ENCODE measurements at places on chromosomes 13 and 19.
A peak's percentile ranks its signal among the peaks of the same experiment; 100 is the strongest.

DNA sequence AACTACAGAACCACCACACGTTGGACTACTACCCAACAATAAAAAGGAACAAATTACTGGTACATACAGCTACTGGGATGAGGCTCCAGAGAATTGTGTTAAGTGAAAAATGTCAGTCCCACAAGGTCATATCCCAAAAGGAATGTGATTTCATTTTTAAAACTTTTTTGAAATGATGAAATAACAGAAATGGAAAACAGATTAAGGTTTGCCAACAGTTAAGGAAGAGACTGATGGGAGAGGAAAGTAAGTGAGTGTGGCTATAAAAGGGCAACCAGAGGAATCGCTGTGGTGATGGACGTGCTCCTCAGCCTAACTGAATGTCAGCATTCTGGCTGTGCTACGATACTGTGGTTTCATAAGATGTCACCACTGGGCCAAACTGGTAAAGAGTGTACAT is 512.8 kb downstream of the UQCRFS1 start:
- no peak for DNase-seq

DNA sequence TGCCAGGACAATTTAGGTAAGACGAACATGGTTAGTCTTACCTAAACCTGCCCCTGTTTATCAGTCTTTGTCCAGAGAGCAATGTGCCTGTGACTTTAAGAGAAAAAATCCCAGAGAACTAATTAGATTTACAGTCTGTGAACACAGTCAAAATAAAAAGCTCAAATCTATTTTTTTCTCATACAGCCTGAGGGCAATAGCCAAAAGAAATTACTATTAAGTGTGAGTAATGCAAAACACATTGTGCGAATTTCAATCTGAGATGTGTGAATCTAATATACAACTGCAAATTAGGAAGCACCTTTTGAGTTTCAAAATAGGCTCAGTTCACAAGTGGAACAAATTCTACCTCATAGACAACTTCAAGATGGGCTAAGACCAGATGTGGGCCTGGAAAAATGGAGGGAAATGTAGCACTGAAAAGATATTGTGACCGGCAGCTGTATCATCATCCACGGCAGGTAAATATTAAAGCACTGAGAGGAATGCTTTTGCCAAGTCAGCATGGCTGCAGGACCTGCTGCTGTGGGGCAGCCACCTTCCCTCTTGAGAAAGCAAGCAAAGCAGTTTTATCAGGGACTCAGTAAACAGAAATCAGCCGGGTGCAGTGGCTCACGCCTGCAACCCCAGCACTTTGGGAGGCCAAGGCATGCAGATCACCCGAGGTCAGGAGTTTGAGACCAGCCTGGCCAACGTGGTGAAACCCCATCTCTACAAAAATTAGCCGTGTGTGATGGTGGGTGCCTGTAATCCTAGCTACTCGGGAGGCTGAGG is 114.8 kb downstream of the KATNAL1 start:
- no peak for DNase-seq

DNA sequence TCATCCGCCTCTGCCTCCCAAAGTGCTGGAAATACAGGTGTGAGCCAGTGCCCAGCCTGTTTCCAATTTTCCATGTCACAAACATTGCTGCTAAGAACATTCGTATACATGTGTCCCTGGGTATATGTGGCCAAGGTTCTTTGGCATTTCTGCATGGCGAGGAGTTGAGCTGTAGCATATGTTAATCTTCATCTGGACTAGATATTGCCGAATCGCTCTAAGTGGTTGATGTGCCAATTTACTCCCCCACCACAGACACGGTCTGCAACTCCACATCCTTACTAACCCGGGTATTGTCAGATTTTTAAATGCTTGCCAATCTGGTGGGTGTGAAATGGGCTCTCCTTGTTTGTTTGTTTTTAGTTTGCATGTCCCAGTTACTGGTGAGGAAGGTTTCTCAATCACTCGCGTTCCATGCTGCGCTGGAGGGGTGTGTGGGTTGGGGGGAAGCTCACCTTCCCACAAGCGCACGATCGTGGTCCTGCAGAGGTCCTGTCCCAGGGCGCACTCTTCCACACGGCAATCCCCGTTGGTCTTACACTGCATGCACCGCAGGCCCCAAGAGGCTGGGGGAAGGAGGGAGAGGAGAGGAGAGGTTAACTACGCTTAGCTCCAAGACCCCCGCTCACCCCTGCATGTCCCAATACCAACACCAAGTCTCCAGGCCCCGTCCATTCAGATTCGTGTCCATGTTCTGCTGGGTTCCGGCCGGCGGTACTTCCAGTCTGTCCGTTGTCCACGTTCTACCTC is 2.7 kb downstream of the PLAUR start:
- no peak for DNase-seq

GRCh38 chr13:23567906-23568460 is 2.2 kb upstream of the TNFRSF19 start:
- DNase-seq, result peak; percentile 32

DNA sequence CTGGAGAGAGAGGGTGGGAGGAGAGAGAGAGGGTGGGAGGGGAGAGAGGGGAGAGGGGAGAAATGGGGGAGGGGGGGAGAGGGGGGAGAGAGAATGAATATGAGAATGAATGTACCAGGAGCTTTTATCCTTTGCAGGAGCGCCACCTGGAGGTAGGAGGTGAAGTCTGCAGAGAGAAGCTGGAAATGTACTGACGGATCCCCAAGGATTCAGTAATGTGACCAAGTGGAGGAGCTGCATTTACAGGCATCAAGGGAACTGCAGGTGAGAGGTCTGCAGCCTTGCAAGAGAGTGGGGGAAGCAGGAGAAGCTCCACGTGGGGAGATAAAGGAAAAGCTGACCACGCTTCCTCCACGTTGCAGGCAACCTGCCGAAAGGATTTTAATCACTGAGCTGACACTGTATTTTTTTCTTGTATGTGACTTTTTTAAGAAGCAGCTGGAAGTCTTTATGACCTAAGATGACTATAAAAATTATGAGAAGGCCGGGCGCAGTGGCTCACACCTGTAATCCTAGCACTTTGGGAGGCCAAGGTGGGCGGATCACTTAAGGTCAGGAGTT is 33.7 kb downstream of the VSTM1 start:
- DNase-seq, result peak; percentile 68

DNA sequence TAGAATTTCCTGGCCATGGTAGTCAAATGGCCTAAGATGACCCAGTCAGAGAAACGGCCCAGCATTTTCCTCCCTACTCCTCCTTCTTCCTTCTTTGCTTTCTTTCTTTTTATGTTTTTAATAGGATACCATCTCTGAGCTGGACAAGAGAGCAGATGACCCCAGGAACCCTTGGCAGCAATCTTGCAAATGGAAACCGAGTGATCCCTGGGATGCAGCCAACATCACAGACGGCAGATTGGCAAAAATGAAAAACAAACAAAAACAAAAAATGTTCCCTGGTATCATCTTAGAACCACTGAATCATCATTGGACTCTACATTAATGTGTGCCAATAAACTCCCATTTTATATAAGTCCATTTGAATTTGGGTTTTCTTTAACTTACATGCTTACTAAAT is 424.4 kb downstream of the FGF14 start:
- no peak for DNase-seq

- no peak for DNase-seq
Measured at GRCh38 chr19:43372462-43372861, 19.0 kb downstream of the CD177 start.

DNA sequence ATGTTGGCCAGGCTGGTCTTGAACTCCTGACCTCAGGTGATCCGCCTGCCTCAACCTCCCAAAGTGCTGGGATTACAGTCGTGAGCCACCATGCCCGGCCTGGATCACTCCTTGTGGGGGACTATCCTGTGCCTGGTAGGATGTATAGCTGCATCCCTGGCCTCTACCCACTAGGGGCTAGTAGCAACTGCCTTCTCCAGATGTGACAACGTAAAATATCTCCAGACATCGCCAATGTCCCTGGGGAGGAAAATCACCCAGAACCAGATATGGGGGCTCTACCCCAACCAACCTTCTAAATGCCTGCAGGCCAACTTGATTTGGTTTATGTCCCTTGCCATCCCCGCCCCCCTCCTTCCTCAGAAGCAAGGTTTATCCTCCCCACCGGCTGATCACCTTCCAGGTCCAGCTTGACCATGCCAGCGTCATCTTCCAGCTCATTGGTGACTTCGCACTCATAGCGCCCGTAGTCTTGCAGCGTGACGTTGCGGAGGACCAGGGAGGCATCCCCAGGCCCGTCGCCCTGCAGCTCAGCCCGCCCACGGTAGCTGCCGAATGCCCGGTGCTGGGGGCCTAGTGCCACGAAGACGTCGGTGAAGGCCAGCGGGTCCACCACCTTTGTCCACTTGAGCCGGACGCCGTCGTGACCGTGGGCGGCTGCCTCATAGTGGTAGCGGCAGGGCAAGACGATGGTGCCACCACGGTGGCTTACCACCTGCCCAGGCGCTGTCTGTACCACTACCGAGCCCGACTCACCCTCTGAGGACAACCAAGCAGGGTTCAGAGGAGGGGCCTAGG is 12.5 kb downstream of the TM6SF2 start:
- no peak for DNase-seq

DNA sequence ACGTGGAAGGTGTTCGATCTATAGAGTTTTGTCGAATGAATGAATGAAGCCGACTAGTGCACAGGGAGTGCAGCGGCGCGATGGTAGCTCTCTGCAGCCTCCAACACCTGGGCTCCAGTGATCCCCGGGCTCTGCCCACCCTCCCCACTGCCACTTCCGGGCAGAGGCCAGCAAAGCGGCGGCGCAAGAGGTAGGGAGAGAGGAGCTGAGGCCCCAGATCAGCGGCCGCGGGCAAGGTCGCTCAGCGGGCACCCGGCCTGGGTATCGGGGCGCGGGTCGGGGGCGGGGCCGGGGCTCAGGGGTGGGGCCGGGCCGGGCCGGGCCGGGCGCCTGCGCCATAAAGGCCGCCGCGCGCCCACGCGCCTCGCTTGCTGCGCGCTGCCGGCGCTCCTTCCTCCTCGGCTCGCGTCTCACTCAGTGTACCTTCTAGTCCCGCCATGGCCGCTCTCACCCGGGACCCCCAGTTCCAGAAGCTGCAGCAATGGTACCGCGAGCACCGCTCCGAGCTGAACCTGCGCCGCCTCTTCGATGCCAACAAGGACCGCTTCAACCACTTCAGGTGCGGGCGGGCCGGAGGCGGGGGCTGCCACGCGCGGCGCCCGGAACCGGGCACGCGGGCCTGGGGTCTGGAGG is at the start of gene GPI:
TSS of gene GPI (plus strand) at position 367 of the 633 bp plus-strand sequence. CDS start at position 438, 71 bp downstream.
- DNase-seq, result peak; percentile 90

Data from AG20443 (cell line).